Nephron progenitor cell (in vitro differentiated cells): ENCODE measurements at places on chromosomes 1 and 21.
A peak's percentile ranks its signal among the peaks of the same experiment; 100 is the strongest.

- DNase-seq: no peak
Measured at GRCh38 chr1:58896246-58897183, 112.7 kb upstream of the JUN start.

- no peak for DNase-seq
Measured at GRCh38 chr1:101924700-101925099, 72.0 kb downstream of the OLFM3 start.

- DNase-seq: peak; percentile 82
Measured at GRCh38 chr1:40096977-40097782, at the start of gene PPT1. PPT1 (minus strand) TSS chr1:40097252; CDS start chr1:40097238, 14 bp downstream.

GRCh38 chr1:93124556-93125355 is 45.7 kb downstream of the MTF2 start:
- no peak for DNase-seq

DNA sequence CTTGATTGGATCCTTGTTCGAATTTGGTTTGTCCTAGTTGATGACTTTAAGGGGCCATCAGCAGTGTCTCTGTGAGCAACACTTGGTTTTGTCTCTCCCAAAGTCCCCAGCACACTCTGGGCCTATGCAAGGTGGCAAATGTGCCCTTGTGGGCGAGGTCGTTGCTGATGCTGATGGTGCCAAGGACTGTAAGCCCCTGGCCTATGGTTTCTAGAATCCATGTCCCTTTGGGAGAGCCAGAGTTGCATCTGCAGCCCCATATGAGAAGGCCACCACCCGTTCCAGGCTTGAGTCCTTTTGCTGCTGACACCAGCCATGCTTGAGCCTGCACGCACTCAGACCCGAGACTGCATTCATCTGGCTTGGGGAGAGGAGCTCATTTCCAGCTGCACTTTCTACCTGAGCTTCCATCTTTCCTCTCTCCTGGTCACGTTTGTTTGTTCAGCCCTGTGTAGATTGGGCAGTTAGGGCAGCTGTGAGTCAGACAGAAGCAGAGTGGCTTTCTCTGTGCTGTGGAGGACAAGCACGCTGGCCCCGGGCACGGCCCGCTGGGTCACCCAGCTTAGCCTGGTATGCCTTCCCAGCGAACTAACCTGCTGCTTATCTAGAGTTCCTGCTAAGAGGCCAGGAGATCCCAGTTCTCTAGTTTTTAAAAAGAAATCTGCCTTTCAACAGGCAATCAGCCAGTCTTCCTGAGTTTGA is 52.1 kb upstream of the CSF3R start:
- no peak for DNase-seq

DNA sequence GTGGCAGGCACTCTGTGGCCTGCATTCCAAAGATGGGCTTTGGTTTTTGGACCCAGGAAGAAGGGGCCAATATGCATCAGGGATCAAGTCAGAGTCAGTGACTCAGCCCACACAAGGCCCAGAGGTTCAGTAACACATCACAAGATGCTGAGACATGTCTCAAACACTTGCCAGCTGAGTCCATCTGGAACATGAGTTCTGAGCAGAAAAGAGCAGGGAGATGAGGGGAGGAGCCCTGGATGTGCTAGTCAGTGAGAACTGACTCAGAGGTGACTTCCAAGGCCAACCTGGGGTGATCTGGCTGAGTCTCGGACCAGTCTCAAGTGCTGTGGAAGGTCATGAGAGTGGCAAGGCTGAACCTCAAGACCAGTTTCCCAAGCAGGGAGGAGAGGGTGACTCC is 150.1 kb downstream of the CDC7 start:
- no peak for DNase-seq

- no peak for DNase-seq
Measured at GRCh38 chr1:56453417-56454078, 125.8 kb downstream of the PLPP3 start.

GRCh38 chr1:92210701-92211100 is 7.0 kb upstream of the C1orf146 start:
- DNase-seq: no peak

DNA sequence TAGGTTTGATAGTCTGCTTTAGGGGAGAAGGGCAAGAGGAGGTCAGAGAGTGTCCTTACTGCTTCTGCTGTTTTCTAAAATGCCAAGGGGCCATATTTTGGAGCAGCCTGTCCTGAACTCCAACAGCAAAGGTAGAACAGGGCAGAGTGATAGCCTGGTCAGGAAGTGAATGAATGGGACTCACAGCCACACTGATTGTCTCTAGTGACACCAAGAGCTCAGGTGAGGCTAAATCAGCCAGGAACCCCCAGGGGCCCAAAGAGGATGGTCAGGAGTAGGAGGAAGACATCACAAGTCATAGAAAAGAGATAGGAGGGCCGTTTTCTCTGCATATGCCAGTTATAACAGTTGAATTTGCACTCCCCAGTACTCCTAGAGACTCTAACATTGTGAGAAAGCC is 97.4 kb upstream of the DUSP10 start:
- no peak for DNase-seq

- no peak for DNase-seq
Measured at GRCh38 chr1:31095298-31095981, 29.9 kb upstream of the PUM1 start.

DNA sequence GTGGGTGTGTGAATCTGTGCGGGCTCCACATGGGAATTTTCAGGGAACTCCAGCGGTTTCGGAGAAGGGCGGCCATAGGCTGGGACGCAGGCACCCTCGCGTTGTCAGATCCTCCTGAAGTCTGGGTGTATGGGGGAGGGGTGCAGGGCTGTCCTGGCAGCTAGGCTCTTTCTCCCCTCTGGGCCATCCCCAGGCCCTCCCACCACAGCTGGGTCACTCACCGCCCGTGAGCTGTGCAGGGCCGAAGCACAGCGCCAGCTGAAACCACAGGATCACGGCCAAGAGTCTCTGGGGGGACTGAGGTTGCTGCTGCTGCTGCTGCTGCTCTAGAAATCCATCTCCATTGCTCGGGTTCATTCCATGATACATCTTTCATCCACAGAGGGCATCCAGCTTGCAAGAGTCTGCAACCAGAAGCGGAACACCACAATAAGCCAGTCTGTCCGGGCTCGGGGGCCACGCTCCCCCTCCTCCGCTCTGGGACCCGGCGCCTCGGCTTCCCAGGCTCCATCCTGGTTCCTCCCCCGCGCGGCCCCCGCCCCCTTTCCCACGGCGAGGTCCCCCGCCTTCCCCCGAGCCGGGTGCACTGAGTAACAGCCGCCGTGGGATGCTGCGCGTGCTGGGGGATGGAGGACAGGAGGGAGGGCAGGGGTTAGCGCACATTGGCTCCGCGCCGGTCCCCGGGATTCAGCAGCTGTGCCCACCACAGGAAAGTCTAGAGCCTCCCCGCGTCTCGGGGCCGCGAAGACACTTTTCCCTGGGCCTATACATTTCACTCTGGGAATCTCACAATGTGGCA is 720 bp downstream of the SUSD4 start:
- DNase-seq: peak; percentile 71

DNA sequence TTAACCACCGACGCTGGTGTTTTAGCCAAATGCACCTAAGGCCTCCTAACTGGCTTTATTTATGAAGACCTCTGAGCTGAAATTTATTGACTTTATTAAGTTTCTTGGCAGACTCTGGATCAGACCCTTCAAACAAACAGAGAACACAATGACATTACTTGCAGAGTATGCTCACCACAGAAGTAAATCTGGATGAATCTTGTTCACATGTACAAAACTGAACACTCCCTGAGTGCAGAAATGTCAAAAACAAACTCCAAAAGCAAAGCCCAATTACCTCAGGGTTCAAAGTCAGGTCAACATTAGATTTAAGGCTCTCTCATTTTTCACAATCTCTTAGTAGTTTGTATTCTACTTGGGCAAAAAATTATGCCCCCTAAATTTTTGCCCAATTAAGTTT is 218.6 kb downstream of the SLC45A1 start:
- DNase-seq: no peak

DNA sequence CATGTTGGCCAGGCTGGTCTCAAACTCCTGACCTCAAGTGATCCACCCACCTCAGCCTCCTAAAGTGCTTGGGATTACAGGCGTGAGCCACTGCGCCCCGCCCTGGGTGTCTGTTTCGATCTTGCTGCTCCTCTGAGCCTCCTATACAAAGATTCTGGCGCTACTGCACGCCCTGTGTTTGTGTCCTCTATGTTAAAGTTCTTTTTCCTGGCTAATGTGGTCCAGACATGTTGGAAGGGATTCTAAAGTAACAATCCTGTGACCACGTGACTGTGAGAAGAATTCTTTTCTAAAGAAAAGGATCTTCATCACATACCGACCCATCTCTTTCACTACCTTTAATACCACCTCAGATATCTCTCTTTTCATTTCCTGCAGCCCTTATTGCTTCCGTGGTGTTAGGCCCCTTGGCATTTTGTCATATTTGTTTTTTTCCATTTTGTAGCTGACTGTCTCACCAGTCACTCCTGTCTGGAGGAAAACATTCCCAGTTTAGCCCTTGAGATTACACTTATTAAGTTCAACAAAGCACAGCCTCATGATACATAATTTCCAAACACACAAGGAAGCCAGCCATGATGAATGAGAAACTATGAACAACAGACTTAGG is 27.2 kb upstream of the ENO1 start:
- DNase-seq: no peak

DNA sequence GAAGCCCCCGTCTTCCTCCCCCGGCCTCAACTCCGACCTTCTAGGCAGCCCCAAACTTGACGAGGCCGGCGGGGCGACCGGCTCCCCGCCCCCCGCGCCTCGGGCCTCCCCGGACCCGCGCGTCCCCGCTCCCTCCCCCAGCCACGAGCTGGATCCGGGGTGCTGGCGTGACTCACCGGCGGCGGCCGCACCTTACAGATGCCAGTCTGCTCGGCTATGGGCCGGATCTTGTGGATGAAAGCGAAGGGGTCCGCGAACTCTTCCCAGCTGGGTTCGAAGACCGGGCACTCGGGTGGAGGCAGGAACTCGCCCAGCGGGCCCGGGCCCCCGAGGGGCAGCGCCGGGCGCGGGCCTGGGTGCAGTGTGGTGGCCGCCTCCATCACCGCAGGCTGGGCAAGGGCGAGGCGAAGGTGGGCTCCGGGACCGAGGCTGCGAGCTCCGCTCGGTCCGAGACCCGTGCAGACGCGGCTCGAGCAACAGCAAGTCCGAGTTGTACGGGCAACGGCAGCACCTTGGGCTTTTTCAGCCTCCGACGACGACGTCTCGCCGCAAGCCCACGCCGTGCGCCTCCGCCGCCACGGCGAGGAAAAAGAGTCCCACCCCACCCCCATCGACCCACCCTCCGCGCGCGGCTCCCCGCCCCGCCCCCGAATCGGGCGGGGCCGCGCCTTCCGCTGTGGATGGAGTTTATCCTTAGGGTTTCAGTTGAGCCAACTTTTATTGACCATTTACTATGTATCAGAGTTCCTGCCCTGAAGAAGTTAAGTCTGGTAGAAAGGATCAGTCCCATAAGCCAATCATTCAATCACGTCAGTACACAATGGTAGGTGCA is at the start of gene KDM5B:
KDM5B (minus strand) TSS at position 496 of the 832 bp plus-strand sequence; CDS start at position 380, 116 bp downstream.
- peak; percentile 72 for DNase-seq

DNA sequence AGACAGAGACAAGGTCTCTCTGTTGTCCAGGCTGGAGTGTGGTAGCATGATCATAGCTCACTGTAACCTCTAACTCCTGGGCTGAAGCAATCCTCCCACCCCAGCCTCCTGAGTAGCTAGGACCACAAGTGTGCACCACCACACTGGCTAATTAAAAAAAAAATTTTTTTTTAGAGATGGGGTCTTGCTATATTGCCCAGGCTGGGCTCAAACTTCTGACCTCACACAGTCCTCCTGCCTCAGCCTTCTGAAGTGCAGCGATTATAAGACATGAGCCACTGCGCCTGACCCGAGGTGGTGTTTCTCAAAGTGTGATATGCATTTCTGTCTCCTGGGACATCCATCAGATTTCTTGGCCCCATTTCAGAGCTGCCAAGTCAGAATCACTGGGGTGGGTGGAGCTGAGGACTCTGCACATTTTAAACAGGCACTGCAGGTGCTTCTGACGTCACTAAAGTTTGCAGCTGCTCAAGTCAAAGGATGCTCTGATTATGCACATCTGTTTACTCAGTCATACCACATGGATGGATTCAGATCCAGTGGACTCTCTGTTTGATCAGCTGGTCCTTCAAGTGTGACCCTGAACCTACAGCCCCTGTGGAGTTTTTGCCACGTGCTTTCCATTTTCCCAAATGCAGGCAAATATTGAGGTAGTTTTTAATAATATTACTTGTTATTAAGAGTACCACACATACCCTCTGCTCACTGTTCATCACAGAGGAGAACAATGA is 21.4 kb downstream of the TGFB2 start:
- DNase-seq: no peak

DNA sequence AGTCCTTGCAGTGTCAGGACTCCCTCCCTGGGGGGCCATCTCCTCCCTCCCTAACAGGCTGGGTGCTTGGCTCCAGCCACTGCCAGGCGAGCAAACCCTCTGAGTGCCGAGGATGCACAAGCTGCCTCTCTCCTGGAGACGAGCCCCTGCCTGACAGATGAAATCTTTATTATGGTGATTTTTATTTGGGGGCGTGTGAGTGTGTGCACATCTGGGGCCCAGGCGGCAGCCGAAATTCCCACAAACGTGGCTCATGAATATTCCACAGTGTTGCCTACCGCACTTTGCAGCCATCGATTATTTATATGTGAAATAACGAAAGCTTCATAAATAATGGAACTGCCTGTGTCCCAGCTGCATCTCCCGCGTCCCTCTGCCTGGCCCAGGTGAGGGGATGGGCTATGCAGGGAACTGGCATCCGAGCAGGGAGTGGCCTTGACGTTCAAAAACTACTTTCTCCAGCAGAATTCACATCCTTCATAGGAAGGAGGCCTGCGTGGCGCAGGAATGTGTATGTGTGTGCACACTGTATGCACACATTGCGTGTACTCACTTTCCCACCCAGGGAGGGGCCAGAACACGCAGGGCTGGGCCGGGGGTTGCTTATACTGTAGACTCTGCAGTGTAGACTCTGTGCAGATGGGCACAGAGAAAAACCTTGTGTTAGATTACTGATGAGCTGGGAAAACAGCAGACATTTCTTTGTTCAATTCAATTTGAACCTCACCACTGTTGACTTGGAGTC is 73.1 kb downstream of the UBIAD1 start:
- DNase-seq: no peak

GRCh38 chr1:47849591-47850261 is 147.5 kb downstream of the TRABD2B start:
- no peak for DNase-seq

- DNase-seq: no peak
Measured at GRCh38 chr1:101407505-101408211, 170.8 kb downstream of the S1PR1 start.
